Amniotic stem cell (primary cell): ENCODE measurements at places on chromosomes 13 and 19.
A peak's percentile ranks its signal among the peaks of the same experiment; 100 is the strongest.

DNA sequence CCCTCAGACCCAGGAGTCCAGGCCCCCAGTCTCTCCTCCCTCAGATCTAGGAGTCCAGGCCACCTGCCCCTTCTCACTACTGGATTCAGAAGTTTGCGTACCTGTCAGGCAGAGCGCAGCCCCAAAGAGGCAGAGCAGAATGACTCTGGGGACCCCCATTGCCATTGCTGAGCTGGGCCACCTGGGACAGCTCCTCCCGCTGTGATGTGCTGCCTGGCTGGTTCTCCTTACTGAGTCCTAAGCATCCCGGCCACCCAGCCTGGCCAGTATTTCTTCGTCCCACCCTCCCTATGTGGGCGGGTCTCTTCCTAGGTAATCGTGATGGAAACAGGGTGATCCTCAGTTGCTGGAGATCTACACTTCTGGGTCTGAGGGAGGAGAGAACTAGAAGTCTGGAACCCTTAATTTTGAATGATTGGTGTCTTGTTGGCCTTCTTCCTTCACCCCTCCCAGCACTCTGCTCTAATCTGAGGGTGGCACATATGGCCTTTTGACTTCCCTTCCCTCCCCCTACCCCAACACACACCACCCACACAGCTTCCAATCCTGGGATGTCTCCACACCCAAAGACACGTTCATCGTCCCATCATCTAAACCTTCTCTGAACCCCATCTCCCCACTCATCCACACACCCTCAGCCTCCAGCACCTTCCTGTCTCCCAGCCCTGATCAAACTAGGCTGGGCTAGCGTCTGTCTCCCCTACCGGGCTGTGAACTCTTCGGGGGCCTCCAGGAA lies at the start of gene LYPD5:
Gene LYPD5 (minus strand): TSS at position 232 of the 736 bp plus-strand sequence. CDS start 67 bp downstream, at position 165.
- DNase-seq, result no peak

DNA sequence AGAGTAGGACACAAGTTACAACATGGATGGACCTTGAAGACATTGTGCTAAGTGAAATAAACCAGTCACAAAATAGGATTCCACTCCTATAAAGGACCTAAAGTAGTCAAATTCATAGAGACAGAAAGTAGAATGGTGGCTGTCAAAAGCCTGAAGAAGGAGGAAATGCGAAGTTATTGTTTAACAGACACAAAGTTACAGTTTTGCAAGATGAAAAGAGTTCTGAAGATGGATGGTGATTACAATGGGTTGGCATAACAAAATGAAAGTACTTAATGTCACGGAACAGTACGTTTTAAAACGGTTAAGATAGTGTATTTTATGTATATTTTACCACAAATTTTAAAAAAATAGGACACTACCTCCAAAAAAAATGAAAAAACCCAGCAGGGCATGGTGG lies 34.8 kb downstream of the FOXO1 start:
- no peak for DNase-seq

- no peak for DNase-seq
Measured at GRCh38 chr19:37845932-37846331, 60.5 kb downstream of the WDR87 start.

GRCh38 chr13:46995874-46996273 lies 99.0 kb upstream of the HTR2A start:
- DNase-seq, result no peak

DNA sequence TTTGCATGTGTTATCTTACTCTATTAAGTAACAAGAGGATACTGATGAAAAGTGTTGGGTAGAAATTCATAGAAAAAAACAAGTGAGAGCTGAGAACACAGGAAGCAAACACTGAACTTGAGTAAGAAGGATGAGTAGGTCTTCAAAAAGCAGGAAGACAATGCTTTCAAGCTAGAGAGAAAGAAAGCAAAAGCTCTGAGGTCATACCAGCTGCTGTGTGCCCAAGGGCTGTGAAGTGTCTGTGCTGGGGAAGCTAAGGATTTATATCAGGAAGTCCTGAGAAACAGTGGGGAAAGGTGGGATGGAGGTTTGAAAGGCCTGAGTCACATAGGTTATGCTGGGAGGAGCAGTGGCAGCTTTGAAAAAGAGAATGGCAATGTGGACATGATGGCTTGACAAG lies 145.5 kb upstream of the MAB21L1 start:
- DNase-seq, result no peak

GRCh38 chr13:84684048-84684662 lies 801.9 kb upstream of the SLITRK1 start:
- no peak for DNase-seq

- DNase-seq, result no peak
Measured at GRCh38 chr13:23634897-23635296, 64.7 kb downstream of the TNFRSF19 start.

- DNase-seq, result no peak
Measured at GRCh38 chr19:3123088-3123721, 12.6 kb upstream of the GNA15 start.

- no peak for DNase-seq
Measured at GRCh38 chr19:3343619-3344502, 22.5 kb upstream of the NFIC start.

- DNase-seq, result no peak
Measured at GRCh38 chr19:7628589-7629311, 595 bp downstream of the XAB2 start.

GRCh38 chr13:82905071-82905470 lies 977.2 kb downstream of the SLITRK1 start:
- DNase-seq, result no peak

DNA sequence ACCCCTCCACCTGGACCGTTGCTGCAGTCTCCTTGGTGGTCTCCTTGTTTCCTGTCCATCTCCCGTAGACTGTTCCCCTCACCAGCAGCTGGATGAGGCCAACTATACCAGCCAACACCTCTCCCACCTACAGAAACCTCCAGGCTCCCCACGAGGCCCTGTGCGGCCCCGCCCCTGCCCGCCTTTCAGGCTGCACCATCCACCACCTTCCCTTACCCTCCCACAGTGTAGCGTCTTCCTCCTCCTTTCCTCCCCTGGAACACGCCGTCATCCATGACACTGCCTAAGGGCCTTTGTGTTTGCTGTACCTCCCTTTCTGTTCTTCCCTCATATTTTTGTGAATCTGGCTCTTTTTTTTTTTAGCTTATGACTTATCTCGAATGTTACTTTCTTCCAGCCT lies 23.8 kb upstream of the WDR88 start:
- DNase-seq, result no peak

DNA sequence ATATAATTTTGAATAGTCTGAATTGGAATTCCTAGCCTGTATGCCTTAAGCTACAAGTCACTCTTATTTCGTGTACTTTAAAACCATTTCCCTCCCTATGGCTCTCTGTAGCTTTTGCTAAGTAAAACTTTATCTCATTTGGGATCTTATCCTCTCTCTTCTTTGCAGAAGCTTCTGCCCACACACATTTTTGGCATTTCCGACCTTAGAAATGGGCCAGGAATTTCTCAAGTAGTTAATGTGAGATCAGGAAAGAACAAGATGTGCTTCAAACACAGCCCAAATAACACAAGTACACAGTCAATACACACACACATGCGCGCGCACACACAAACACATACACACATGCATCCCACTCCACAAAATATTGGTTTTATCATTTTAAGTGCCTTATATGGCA lies 931.0 kb upstream of the MIR17HG start:
- DNase-seq, result peak; percentile 47

DNA sequence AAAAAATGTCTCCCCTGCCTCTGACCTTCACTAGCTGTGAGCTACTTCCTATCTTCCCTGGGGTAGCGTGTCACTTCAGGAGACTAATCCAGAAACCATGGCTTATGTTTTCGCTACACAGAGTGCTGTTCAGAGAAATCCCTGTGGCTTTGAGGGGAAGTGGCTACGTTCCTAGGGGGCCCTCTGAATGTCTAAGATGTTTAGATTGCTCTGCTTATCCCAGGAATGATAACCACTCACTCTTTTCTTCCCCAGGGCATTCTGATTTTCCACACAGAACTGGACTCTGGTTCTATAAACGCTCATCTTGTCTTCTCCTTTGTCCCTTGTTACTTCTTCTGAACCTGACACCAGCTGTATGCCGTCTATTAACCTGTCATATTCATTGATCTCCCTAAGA lies 572.5 kb downstream of the OLFM4 start:
- DNase-seq, result no peak

GRCh38 chr19:38564981-38565690 lies 52.6 kb downstream of the MAP4K1 start:
- DNase-seq, result no peak

GRCh38 chr13:75391432-75392100 lies 90.4 kb downstream of the TBC1D4 start:
- no peak for DNase-seq

DNA sequence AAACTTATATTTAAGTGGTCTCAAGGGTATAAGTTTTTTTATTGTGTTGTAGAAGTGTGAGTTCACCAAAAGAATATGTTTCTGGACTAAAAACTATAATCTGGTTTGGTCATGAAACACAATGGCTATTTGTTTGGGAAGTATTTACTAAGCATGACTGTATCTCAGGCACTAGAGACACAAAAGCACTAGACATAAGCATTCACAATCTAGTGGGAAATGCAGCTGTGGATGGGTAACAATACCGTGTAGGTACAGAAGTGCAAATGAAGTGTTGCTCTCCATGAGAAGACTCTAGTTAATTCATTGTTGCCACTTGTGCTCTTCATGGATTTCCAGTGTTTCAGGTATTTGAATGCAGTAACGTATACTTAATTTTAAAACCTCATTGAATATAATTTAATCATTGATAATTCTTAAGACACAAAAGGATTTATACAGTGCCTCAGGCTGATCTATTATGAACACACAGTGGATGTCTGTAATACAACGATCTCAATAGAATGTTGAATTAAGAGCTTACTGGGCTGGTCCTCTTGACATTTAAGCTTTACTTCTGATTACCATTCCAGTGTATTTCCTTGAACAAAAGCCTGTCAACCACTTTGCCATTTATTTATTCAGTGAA lies 50.9 kb downstream of the TPT1 start:
- no peak for DNase-seq

- peak; percentile 90 for DNase-seq
Measured at GRCh38 chr19:15432629-15433518, 14.1 kb upstream of the AKAP8L start.

GRCh38 chr19:2123682-2124387 lies 27.1 kb downstream of the IZUMO4 start:
- DNase-seq, result no peak

DNA sequence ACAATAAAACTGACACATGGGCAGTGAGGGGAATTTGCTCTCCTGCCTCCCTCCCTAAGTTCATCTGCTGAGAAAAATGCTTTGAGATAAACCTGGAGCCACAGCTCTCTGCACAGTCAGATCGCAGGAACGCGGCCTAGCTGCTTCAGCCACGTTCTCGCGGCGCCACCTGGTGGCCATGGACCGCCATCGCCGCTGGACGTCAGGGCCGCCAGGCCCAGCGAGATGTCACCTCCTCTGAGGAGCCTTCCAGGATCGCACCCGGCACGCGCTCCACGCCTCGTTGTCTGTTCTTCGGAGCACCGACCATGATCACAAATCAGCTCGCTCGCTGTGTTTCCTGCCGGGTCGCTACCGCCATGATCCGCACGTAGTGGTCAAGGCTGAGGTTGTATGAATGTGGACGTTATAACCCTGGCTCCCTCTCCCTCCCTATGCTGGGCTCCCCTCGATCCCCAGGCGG lies 20.6 kb upstream of the USP29 start:
- DNase-seq, result peak; percentile 12

GRCh38 chr19:748274-748598 lies 2.7 kb upstream of the MISP start:
- no peak for DNase-seq

DNA sequence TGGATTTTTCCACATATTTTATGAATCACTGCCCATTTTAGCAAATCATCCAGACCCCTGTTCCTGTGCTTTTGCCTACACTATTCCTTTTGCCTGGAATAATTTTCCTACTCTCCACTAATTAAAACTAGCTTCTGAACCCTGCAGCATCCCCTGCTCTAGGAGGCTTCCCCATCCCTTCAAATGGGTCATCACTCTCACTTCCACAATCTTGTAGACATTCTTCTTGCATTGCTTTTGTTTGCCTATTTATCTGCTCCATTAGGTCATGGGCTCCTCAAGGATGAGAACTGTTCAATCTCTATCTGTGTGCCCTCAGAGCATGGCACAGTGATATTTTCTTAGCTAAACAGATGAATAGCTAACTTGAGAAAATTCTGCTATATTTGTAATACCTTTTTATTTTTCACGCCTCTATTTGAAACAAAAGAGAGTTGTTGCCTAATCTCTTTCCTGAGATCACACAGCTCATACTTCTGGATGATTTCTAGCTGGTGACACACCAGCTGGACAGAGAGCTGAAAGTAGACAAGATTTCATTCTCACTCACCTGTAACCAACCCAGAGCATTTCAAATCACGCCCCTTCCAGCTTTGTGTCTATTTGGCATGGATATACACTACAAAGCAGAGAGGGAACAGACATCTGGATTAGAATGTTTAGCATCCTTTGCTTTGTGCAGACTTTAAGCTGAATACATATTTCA lies 466.0 kb downstream of the FOXO1 start:
- DNase-seq, result no peak

GRCh38 chr19:55590109-55590508 lies 9.2 kb downstream of the FIZ1 start:
- DNase-seq, result no peak

DNA sequence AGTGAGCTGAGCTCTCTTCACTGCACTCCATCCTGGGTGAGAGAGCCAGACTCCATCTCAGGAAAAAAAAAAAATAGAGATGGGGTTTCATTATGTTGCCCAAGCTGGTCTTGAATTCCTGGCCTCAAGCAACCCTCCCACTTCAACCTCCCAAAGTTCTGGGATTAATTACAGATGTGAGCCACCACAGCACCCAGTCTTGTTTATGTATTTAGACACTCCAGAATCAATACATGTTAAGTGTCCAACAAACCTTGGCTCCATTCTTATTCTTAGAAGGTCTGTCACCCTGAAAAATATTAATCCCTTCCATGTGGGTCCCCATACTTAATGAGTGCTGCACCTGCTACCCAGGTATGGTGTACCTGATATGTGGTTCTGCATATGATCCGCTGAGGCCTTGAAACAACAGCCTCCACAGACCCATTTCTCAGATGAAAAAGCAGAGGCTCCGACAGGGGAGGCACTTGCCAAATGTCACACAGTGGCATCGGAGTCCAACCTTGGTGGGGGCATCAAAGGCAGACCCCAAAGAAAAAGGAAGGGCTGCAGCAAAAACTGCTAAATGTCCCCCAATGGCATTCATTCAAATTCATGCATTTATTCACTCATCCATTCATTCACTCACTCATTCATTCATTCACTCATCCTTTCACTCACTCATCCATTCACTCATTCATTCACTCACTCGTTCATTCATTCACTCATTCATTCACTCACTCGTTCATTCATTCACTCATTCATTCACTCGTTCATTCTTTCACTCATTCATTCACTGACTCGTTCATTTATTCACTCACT lies 16.7 kb downstream of the TICAM1 start:
- no peak for DNase-seq
